Activated naive CD8-positive, alpha-beta T cell treated with anti-CD3 and anti-CD28 coated beads, Interleukin-2, amount 10 ng/mL, durations not matched to agents 7 days and 5 days (primary cell): ENCODE measurements at places on chromosomes 13 and 19. TPM values are rescaled to one million over a fixed set of nuclear protein-coding genes. Genes with fewer than 3 reads are reported as not detected.

Gene SUGP1
- total RNA-seq = 66.8 TPM

Gene ZNF429
- total RNA-seq = 14.8 TPM

Gene TPTE2
- not detected for total RNA-seq

GRCh38 chr13:52061587-52061986 is 37.1 kb downstream of the UTP14C start:
- DNase-seq = no peak

GRCh38 chr19:46513461-46514236 is 18.0 kb upstream of the PNMA8B start:
- DNase-seq = peak; percentile 90

GRCh38 chr19:3053218-3053621 is 9.1 kb downstream of the TLE5 start:
- no peak for DNase-seq

DNA sequence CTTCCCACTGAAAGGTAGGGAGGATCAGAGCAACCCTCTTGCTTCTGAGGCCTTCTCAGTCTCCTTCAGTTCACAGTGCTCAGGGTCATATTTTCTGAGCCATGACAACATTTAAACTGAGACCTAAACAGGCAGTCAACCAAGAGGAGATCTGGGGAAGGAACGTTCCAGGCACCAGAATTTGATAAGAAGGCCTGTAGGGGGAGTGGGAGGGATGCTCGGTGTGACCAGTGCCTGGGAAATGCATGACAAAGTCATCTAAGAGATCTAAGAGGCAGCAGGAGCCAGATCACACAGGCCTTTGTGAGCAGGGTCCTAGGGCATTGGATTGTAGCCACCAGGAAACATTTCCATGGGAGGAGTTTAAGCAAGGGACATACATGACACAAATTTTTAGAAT is 71.6 kb downstream of the SHISA2 start:
- no peak for DNase-seq

DNA sequence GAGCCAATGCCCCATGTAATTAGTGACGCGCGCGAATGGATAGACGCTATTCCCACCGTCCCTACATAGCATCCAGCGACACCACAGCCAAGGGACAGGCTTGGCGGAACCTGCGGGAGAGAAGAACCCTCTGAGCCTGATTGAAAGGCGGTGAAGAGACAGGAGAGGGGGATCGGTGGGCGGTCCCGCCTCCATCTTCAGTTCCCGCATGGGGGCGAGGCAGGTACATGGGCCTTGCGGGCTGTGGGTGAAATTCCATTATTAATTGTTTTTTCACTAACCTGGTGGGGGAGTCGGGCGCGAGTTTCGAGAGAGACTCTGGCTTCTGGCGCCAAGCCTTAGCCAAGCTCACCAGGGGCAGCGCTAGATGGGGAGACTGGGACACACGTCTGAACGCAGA is 8.4 kb upstream of the TEX101 start:
- DNase-seq = no peak

GRCh38 chr13:93355094-93355493 is 128.5 kb downstream of the GPC6 start:
- DNase-seq = no peak

- DNase-seq = no peak
These were observed 30.5 kb downstream of the VAV1 start for GRCh38 chr19:6803036-6803404.

- DNase-seq = no peak
These were observed 35.3 kb upstream of the MYO16 start for GRCh38 chr13:108594153-108594552.

DNA sequence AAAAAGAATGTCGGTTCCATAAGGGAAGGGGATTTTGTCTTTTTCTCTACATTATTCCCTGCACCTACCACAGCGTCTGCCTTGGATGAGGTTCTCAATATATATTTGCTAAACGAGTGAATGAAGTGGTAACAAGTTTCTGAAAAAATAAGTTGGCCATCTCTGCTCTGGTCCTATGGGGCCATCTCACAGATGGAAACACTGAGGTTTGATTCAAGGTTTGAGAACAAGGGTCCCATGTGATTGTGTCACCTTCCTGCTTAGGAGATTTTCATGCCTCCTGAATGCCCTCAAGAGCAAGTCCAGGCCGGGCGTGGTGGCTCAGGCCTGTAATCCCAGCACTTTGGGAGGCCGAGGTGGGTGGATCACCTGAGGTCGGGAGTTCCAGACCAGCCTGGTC is 3.2 kb downstream of the MYPOP start:
- no peak for DNase-seq

GRCh38 chr19:23346696-23347095 is 48.6 kb downstream of the ZNF91 start:
- no peak for DNase-seq

DNA sequence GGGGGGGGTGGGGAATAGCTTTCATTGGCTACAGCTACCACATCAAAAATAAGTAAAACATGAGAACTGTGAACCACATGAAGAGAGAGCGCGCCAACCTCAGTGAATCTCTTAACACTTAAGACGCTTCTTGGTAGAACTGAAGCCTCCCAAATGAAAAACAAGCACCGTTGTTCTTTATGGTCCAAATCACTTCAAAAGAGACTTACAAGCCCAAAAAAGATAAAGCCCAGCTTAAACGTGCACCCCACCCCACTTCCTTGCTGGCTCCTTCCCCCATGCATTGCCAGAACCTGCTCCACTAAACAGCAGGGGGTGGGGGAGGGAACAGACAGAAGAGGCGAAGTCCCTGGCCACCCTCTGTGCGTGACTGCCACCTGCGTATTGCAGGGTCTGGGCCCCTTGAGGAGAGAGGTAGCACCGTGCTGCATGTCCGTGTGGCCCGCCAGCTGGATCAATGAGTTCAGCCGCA is 479.1 kb downstream of the FOXO1 start:
- DNase-seq = peak; percentile 77

GRCh38 chr19:23070353-23071146 is 46.3 kb upstream of the ZNF730 start:
- peak; percentile 26 for DNase-seq

- DNase-seq = no peak
These were observed 282.9 kb downstream of the TSHZ3 start for GRCh38 chr19:31066385-31066784.

DNA sequence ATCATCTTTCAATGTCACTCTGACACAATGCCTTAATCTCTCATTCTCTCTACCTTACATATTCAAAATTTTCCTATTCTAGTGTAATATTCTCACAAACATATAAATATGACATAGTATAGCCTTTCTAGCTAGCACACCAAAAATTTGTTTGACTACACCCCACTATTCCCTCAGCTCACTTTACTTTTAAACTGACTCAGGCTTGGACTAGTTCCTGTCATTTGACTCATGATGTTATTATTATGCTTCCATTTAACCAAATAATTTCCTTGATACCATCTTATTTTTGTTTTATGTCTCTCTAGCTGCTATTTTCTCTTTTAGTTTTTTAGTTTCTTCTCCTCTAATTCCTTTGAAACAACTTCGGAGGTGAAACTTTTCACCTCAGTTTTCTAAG is 1745.6 kb upstream of the PCDH20 start:
- no peak for DNase-seq

- DNase-seq = peak; percentile 84
These were observed at the start of gene ZNF229 for GRCh38 chr19:44447916-44448674. Gene ZNF229, minus strand, starts transcription at chr19:44448472. Its CDS starts 5,625 bp downstream, at chr19:44442847.

DNA sequence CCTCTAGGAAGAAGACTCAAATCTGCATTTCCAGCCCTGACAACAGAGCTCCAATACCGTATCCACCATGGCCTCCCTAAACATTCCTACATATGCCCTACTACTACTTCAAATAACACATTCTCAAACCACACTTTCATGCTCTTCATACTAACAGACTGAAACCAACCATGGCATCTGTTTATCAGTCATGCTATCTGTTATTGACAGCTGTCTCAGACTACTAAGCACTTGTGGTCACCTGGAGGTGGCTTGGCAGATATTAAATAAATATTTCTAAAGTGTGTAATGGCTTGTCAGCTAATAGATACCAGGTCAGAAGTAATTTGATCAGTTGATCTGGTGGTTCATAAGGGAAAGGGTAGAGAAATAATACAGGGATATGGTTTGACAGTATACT is 489.1 kb downstream of the DIAPH3 start:
- DNase-seq = no peak

DNA sequence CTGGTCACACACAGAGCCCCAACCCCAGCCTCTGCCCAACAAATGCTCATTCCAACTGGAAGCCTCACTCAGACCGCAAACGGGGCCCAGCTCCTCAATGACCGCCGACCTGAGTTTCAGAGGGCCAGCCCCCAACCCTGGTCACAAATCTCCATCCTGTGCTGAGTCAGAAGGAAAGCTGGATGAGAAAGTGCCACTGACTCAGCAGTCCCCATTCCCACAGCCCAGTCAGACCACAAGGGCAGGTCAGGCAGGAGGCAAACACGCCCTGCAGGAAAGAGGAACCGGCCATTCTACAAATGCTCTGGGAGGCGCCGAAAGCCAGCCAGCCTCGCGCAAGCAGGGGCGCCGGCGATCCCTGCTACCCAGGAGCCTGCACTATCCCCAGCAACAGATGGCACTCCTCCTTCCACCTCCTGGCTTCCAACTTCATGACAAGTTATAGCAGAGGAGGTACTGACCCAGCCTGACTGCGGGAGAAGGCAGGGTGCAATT is 14.1 kb upstream of the PRKD2 start:
- no peak for DNase-seq

DNA sequence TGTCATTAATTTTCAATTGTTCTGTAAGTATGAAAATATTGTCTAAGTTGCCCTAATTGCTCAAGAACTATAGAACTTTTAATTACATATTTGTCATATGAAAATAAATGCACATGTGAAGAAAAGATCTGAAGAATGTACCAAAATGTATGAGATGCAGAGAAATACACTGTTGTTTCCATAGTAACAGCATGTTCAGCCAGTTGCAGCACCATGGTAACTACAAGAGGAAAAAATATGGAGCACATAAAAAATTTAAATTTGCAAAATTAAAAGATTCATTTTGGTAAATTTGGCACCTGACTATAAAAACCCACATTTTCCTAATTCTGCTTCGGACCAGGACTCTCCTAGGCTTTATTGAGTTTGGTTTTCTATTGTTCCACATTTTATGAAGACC is 1170.0 kb upstream of the MIR17HG start:
- no peak for DNase-seq

DNA sequence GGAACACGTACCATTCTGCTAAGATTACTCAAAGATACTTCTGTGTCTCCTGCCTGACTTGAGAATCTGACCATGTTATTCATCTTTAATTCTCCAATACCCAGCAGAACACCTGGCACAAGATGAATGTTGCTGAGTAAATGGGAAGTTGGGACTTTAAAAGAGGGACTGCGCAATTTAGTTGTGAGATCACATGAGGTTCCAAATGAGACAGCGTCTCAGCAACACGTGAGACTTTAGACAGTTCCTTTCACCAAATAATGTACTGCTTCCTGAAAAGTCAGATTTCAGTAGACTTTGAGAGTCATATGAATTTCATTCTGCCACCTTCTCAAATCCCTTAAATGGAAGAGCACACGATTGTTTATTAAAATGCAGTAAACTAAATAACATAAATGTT is 36.7 kb downstream of the DOCK9 start:
- DNase-seq = no peak

DNA sequence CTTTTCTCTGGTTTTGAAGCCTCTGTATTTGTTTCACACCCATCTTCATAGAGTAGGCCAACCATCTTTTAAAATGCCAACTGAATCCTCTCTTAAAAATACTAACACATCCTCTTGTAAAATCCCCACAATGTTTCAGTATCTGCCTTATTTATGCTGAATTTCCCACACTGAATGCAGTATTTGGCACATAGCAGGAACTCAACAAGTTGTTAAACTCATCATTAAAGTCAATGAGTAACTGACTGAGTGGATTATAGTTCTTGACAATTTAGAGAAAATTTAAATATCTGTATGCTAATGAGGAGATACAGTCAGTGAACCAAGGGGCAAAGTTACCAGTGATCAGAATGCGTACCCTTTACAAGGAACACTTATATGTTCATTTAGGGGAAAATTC is 505.5 kb upstream of the PCDH9 start:
- DNase-seq = no peak

DNA sequence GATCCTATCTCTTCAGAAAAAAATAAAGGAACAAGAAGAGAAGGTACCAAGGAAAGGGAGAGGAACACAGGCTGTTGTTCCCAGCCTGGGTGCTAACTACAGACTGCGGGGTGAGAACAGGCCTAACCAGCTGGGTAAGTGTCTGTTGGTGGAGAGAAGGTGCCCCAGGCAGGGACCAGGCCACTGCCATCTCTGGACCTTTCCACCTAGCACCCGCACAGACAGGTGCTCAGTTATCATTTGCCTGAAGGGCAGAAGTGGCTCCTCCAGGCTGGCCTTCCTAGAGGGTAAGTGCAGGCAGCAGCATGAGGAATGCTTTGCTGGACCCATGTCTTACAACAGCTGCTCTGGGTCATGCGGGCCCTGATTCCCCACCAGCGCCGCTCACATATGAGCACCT is 10.1 kb downstream of the DNMT1 start:
- DNase-seq = no peak

DNA sequence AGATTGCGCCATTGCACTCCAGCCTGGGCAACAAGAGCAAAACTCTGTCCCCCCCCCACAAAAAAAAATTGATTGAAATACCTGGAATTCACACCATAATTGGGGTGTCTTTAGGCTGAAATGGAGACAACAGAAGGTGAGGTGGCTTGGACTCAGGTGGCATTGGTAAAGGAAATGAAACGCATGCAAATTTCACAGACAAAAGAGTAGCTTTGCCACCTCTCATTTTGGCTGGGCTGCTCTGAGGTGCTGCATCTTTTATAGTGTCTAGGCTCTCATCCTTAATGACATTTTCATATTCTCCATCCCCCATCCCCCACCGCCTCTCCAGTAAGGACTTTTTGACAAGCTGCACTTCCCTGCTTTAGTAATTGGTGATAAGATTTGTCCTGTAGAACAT is 6.9 kb downstream of the UBE2L5 start:
- DNase-seq = no peak

DNA sequence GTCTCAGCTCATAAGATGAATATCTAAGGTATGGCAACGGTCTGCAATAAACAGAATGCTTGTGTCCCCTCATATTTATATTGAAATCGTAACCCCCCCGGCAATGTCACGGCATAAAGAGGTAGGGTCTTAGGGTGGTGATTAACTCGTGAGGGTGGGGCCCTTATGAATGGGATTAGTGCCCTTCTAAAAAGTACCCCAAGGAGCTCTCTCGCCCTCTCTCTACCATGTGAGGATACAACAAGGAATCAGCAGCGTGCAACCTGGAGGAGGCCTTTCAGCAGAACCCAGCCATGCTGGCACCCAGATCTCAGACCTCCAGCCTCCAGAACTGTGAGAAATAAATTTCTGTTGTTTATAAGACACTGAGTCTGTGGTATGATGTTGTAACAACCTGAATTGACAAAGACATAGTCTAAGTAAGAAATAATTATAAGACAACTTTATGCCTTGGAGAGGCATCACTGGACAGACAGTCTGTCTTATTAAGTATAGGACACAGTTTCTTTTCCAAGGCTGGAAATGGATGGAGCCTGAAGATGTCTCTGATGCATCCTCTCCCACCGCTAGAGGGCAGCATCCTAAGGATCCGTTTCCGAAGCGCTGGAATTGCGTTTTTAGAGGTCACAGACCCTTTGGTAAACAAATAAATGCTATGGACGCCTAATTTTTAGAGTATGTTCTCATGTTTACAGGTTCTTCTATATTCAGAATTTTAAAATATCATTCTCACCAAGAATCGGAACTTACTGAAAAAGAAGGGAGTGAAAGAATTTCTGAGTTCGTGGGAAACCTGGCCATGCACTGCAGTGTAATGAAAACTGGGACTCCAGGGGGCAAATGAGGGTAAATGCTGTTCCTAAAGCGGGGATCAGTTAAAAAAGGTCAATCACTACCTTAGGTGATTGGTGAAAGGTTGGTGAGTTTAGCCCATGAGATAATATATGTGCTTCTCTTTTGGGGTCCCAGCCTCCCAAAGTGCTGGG is 13.3 kb upstream of the LEUTX start:
- no peak for DNase-seq
